ENCODE measurements at places on chromosomes 12 and 14.

DNA sequence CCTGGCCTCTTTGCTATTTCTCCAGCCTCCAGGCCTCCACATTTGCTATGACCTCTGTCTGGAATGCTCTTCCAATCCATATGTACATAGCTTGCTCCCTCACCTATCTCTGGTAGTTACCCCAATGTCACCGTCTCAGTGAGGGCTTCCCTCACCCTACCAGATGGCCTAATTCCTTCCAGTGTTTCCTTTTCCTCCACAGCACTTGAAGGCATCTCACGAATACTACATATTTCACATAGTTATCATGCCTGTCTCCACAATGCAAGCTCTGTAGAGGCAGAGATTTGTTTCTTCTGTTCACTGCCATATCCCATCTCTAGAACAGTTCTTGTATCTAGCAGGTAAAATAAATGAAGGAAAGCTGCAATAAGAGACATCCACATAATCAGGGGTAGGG is 21.3 kb upstream of the HSP90B1 start:
- peak; percentile 13 for DNase-seq

DNA sequence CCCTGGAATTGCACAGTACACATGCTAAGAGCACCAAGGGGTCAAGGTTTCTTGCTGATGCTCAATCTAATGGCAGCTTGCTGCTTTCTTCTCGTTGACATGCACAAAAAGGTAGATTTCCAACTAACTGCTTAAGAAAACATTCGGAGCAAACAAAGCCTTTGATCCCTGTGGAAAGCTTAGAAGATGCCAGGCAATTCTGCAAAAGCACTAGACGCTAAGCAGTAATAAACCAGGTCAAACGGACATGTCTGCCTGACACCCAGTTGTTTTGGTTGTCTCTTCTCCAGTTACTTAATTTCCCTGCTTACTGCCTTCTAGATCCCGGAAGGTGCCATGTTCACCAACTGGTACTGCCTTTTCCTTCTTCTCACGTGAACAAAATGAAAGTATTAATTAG is 100.5 kb upstream of the TMCC3 start:
- DNase-seq, result no peak

- no peak for DNase-seq
Measured at GRCh38 chr14:22977434-22977683, 5.0 kb downstream of the AJUBA start.

DNA sequence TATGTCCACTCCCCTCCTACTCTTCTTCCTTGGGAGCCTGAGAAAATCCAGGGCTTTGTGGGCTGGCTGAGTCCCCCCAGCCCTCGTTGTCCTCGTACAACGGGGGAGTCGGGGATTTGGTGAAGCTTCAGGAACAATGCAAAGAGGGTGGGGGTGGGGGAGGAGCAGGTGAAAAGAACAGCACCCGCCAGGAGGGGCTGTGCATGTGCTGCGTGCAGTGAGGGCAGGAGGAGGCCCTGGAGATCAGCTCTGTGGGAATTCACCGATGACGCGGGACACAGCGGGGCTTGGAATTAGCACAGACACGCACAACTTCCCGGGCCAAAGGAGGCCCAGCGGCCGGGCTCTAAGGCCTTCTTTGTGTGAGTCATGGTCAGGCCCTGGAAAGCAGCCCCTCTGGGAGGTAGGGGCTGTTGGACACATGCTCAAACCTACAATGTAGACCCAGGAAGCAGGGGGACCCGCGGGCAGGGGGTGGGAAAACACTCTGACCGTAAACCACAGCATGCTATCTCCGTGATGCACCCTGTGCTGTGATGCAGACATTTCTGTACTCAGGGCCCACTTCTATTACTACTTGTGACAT is 32.8 kb downstream of the RBM19 start:
- no peak for DNase-seq

DNA sequence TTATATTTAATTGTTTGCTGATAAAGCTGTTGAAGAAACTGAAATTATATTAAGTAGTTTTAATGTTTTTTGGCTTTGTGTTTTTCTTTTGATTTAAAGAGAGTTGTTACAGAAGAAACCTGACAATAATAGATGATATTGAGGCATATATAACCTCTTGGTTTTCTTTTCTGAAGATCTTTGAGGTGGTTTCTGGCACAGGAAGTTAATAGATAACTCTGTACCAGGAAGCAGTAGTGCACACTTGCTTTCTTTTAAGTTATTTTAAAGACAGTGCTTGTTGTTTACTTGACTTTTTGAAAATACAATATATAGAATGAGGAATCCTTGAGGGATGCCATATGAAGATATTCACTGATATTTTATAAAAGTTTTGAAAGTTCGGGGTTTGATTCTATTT is 209.0 kb upstream of the FBXO33 start:
- DNase-seq, result no peak

DNA sequence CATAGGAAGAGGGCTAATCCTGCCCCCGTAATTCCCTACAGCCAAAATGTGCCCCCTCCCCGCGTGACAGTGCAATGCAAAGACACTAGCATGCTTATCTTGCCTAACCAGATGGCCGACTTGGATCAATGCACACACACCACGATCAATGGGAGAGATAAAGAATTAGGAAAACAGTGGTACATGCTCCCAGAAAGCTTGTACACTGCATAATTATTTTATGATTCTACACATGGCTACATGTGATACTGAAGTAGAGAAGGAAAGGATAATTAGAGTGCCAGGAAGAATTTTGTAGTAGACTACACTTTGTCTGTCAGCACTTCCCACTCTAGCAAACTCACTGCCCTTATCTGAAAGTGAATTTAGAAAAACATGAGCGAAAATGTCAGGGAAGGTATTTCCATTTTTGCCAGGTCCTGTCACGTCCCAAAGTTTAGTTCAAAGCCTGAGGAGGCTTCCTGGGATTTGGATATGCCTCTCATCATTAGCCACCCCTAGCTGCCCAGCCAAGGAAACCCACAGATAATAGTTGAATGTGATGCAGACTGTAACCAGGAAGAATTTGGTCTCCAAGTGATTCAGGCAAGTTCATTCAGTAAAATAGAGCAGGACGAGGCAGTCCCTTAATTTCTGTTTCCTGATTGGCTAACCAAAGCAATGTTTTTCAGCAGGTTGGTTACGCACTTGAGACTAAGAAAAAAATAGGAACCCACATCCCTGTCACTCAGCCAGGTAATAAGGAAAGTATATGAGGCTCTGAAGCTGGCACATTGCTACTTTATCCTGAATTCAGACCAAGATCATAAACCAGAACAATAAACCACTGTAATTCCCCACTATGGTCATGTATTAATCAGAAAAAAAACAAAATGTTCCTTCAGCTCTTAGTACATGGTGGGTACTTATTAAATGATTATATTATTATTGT is 199.6 kb upstream of the OTX2 start:
- no peak for DNase-seq

DNA sequence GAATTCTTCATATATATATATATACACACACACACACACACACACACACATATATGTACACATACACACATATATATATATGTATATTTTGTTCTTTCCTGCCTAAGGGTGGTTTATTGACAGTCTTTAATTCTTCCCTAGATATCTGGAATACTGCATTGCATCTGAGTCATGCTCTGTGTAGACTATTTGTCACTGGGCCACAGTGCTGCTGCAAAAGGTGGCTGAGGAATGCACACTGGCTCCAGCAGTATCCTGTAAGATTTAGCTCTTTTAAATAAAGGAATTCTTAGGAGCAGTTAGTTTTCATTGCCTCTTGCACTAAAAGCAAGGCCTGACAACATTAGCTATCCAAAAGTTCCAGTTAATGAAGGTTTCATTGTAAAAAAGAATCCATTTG is 200.9 kb downstream of the APAF1 start:
- DNase-seq, result peak; percentile 3

DNA sequence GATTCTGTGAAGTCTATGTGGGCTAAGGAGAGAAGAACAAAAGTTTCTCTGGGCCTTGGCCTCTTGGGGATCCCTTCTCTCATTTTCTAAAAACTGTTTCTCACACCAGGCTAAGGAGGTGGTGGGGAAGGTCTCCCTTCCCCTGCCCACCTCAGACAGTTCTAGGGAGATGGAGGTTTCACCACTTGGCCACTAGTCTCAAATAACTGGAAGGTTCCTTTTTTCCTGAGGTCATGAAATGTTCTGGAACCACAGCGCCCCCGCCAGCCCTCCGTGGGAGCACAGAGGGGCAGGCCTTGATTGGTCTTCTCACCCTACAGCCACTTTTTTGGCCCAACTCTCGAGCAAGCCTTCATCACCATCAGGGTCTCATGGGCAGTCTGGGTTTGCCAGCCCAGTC is 12.6 kb downstream of the C12orf43 start:
- no peak for DNase-seq

Data from ELR (cell line).